ENCODE measurements at places on chromosomes 1 and 21.

DNA sequence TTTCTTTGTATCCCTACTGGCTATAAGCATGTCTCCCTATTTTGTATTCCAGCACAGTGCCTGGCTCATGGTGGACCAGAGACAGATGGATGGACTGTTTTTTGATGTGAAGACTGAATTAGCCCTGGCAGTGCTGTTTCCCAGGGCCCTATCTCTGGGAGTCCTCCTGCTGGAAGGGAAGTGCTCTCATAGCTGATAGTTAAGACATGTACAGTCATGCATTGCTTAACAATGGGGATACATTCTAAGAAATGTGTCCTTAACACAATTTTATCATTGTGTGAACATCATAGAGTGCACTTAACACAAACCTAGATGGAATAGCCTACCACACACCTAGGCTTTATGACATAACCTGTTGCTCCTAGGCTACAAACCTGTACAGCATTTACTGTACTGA, 21.1 kb downstream of the TLCD4 start:
- ATAC-seq = no peak

GRCh38 chr1:32063261-32063681, 9.5 kb upstream of the TMEM39B start:
- ATAC-seq = peak; percentile 34

GRCh38 chr1:156880473-156880872, 13.0 kb upstream of the PEAR1 start:
- ATAC-seq = no peak

GRCh38 chr1:67058761-67059160, 4.8 kb upstream of the SLC35D1 start:
- ATAC-seq = no peak

- no peak for ATAC-seq
These were observed 420.8 kb downstream of the NPHP4 start for GRCh38 chr1:5571438-5571837.

DNA sequence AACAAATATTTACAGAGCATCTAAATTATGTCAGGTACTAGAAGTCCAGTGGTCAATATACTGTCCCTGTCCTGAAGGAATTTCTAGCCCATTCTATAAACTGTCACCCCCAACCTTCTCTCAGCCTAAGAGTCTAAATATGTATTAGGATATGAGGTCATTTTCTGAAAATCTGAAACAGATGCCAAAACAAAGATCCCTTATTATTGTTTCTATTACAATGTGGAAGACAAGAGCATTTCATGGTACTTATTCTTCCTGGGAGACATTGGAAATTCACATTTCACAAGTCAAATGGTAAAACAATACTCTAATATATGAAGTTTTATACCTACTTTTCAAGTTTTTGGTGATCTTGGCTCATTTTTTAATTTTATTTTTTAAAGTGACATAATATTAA, 2.6 kb downstream of the CLCA1 start:
- ATAC-seq = no peak

DNA sequence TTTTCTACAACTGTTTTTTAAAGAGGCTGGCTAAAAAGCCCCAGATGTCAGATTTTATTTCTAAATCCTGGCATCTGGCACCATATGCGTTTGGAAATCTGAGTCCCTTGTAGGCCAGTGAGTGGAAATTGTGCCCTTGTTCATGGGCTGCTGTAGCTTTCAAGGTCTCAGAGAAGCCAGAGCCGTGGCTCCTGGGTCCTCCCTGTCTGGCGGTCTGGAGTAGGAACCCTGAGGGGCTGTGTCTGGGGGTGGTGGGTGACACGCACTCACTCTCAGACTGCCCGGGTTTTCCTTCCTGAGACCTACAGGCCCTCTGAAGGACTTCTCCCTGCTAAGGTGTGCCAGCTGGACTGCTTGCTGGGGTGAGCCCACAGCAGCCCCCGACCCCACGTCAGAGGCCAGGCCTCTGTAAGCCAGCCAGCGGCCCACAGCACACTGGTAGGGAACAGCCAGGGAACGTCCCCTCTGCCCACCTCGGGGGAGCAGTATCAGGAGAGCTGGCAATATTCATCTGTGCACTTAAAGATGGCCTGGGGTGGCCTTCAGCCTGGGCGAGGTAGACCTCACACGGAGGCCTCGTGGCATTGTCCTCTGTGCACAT, 151.5 kb downstream of the PEX14 start:
- ATAC-seq = no peak

- ATAC-seq = no peak
These were observed 65.6 kb downstream of the ST3GAL3 start for GRCh38 chr1:43772978-43773377.

DNA sequence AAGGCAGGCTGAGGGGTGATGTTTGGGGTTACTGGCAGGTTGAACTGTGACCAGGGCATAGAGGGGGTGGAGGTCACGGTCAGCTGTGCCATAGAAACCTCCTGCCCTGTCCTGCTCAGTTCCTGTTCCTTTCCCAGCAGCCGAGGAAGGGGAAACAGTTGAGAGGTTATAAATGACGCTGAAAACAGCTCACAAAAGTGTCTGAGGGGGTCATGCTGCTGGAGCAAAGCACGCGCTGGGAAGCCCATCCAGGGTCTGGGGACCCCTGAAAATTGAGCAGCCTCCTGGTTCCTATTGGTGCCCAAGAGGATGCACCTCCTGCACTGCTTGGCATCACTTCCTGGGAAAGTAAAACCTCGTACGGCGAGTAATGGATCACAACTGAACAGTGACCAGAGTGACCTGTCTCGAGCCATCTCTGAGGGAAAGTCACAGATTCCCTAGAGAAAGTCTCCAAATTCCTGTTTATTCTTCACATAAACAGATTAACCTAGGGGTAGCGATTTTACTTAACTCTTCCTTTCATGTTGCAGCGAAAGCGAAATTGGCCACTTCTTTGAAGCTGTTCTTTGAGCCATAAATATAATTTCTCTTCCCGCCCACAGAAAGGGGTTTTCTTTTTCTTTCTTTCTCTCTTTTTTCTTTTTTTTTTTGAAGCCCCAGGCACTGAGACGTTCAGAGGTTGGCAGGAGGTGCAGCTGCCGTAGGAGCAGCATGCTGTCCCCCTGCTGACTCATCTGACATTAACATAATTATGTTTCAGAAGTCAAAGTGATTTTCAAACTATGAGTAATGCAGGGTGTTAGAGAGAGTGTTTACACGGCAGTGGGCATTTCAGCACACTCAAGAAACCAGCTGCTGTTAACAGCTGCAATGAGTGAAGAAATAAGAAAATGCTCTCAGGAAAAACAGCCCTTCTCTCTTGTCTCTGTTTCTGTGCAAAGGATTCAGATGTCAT, 41.8 kb upstream of the ATF3 start:
- ATAC-seq = peak; percentile 99

DNA sequence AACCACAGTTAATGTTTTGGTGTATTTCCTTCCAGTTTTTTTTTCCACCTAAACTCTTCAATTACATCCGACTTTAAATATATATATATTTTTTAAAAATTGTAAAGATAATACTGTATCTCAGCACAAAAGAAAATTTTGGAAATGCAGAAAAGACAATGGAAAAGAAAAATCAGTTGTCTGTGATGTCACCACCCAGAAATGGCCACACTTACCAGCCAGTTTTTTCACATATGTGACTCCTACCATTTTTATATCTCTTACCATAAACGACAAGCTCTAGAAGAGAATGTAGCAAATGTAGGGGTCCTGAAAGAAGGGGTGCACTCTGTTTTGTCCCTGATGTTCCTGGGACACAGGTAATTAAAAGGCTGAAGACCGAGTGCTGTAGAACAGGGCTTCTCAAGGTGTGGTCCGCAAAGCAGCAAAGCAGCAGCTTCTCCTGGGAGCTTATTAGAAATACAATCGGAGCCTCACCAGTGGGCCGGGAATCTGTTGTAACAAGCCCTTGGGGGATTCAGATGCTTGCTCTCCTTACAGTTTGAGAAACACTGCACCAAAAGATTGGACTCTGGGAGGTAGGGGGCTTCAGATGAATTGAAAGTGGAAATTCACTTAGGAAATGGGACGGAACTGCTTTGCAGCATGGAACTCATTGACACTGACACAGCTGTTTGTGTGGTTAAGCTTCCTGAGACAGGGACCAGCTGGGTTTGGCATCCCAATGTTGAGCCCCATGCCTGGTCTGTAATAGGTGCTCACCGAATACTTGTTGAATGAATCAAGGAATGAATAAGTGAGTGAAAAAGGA, 44.1 kb downstream of the ALPL start:
- ATAC-seq = no peak

DNA sequence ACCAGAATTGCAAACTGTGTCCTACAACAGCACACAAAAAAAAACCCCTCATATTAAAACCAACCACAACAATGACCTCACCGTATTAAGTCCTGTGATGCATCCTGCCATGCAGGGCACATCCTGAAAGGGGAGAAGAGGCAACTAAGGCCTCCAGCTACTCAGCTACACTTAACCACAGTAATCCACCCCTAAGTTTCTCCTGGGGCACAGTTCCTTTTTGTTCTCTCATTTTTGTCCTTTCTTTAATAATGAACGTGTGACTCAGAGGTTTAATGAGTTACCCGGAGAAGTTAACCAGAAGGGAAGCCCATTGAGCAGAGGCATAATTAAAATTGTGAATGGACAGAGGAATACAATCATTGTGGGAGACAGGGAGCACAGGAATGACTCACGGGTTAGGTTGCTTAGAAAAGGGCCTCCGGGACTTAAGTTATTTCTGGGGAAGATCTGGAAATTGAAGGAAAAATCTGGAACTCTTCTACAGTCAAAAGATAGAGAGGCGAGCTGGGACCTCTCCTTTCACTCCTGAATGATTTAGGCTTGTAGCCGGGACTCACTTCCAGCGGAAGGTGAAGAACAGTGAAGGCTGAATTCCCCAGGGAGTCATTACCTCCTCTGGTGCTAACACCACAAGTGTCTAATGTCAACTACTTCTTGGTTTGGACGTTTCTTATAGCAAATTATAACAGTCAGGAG, 36.9 kb upstream of the HIVEP3 start:
- ATAC-seq = peak; percentile 70

GRCh38 chr1:228818296-228818695, 83.0 kb downstream of the RHOU start:
- ATAC-seq = no peak
